Skin of body (tissue), 3 donors: ENCODE measurements at places on chromosomes 11 and 22.
A peak's percentile ranks its signal among the peaks of the same experiment; 100 is the strongest.

GRCh38 chr11:6468712-6469495, 4.8 kb downstream of the TRIM3 start:
- DNase-seq, result peak; percentile 63

DNA sequence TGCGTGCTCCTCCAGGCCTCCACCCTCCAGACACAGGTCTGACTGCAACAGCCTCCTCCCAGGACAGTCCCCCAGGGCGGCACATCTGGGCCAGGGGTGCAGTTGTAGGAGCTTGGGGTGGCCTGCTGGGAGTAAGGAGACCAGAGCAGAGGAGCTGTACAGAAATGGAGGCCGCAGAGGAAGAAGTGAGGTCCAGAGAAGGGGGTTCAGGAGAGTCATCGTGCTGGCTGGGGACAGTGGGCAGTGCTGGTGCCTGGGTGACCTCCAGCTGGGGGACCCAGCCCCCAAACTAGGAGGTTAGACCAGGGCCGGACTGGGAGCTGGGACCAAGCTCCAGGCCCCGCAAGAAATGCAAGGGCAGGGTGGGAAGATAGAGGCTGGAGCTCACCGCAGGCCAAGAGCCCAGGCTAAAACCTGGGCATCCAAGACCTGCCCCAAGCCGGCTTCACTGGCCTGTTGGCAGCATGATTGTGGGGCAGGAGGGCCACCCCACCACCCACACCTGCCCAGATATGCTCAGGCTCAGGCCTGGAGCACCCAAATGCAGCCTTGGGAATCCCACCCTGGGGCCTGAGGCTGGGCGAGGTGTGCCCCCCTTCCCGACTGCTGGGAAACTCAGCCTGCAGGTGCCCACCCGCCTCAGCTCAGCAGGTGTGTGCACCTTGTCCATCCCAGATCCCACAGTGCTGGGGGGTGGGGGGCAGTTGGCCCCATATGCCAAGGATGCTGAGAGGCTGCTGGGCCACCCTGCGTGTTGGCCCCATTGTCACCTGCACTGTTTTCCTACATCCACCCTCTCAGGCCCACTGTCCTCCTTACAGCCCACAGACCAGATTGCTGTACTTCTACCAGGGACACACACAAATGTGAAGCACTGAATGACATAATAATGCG, 96.9 kb downstream of the MORC2 start:
- no peak for DNase-seq

DNA sequence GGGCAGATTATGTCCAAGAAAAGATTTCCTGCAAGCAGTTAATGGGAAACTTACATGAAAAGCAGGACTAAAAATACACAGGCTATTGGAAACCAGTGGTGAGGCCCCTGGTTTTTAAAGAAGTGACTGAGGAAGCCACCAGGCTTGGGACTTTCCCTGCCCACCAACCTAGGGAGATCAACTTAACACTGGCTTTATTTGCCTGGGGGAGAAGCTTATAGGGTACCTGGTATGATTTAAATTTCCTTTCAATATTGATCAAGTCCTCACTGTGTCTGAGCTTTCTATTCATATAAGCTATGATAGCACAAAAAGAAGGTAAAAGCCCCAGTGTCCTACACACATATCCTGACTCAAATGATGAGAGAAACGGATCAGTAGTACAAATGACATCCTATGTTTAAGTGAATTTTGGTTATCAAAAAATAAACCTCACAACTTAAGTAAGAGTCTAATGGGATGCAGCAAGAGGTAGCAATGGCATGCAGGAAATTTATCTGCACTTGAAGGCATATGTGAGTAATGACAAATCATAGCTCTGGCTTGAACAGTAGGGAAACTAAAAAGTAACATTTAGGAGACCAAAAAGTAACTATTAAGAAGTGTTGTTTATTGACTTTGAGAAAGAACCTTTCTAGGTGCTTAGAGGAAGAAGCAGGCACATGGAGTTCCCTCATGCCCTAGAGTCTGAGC, 85.3 kb downstream of the GAB2 start:
- no peak for DNase-seq

DNA sequence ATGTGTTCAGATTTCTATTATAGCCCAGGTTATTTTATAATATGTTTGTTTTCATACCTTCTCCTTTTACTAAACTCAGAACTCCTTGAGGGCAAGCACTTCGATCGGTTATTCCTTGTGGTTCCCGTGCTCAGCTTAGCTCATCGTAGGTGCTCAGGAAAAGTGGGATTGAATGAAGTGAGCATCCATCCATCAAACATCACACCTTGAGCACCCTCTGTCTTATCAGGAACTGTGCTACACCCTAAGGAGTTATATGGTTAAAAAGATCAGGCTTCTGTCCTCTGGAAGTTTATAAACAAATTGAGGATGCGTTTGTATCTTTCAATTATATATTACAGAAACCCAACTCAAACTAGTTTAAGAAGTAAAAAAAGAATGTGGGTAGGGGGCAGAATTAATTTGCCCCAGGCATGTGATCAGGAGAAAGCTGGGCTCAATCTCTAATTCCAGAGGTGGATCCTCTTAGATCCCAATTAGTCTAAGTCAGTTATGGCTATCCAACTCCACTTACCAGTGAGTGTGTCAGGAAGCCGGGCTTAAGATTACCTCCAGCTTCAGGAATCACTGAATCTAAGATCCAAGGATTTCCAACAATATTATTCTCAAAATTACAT, 59.9 kb upstream of the RRAS2 start:
- no peak for DNase-seq

DNA sequence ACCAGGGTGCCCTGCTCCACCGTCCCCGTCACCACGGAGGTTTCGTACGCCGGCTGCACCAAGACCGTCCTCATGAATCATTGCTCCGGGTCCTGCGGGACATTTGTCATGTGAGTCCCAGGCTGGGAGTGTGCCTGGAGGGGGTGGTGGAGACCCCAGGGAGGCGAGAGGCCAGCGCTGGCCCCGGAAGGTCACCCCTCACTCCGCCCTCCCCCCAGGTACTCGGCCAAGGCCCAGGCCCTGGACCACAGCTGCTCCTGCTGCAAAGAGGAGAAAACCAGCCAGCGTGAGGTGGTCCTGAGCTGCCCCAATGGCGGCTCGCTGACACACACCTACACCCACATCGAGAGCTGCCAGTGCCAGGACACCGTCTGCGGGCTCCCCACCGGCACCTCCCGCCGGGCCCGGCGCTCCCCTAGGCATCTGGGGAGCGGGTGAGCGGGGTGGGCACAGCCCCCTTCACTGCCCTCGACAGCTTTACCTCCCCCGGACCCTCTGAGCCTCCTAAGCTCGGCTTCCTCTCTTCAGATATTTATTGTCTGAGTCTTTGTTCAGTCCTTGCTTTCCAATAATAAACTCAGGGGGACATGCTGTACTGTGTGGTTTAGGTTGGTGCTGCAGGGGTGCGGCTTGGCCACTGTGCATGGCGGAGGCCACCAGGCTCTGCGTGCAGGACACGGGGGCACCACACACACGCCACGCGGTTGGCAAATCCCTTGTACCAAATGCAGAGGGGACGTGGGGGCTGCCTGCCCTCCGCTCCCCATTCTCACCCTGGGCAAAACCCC, 35.4 kb downstream of the MUC2 start:
- no peak for DNase-seq

- DNase-seq, result no peak
Measured at GRCh38 chr11:63614136-63614671, at the start of gene PLAAT3. Gene PLAAT3, minus strand, starts transcription at chr11:63614433. Its CDS starts 419 bp downstream, at chr11:63614014.

DNA sequence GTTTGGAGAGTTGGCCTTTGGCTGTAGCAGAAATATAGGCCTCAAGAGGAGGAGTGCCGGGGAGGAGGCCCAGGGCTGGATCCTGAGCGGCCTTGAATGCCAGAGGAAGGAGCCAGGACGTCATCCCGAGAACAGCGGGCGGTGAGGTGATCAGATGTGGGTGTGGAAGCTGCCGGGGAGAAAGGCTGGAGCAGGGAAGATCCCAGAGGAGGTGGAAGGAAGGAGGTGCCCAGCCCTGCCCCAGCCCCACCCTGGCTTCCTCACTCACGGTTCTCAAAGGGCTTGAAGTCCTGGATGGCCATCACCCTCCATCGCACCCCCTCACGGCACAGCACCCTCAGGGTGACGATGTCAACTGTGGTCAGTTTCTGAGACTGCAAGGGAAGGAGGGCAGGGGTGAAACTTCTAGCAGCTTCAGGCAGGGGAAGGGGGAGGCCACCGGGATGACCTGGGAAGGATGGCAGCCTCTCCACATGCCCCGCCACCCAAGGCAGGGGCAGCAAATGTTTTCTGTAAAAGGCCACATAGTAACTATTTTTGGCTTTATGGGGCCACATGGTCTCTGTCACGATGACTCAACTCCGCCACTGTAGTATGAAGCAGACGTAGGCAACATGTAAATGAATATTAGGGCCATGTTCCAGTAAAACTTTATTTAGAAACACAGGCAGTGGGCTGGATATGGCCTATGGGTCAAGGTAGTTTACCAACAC, 10.7 kb downstream of the IL2RB start:
- no peak for DNase-seq

DNA sequence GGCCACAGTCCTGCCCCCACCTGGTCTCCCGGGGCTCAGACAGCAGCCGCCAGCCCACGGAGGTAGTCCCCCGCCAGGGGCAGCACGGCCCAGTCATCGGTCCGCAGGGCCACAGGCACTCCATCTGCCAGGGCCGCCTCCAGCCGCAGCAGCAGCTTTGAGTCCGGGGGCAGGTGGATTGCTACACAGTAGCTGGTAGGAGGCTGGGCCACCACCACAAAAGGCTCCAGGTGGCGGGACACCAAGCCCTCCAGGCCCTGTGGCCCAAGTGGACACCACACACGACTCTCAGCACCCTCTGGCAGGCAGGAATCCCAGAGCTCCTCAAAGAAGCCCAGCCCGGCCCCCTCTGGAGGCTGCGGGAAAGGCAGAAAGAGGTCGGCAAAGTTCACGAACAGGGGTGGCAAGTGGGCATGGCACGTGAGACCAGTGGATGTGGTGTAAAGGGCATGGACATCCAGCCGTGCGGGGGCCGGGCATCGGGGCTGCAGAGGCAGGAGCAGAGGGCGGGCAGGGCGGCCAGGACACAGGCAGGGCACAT, 2.9 kb downstream of the AP5B1 start:
- no peak for DNase-seq

DNA sequence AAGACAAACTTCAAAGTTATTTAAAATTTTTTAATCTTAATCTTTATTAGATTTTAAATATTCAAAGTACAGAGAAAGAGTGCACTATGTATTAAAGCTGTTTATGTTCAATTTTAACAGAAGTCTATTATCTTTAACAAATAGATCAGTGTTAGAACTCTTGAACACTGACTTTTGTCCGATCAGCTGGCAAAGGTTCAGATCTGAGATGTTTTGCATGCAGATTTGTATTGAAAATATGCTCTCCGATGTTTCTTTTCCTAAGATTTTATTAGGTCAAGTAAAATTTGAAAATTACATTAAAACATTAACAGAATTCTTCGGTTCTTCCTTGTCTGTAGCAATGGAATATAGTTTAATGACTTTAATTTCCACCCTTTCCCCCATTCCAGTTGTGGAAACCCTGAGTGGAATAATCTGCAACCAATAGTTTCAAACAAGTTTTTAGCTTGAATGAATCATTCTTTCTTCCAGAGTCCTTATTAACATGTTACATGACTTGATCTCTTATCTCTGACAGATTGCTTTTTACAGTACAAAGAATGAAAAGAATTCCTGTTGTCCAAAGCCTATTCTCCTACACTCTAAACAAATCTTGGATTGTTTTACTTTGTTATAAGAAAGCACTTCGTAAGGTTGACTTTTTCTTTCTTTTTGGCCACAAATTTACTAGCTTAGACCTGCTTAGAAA, 11.4 kb upstream of the TCP11L1 start:
- no peak for DNase-seq

- no peak for DNase-seq
Measured at GRCh38 chr22:23696326-23696851, 5.6 kb downstream of the RGL4 start.

- DNase-seq, result no peak
Measured at GRCh38 chr11:83682611-83682973, 396.4 kb upstream of the CCDC90B start.

GRCh38 chr11:106644824-106645223, 373.5 kb downstream of the GUCY1A2 start:
- DNase-seq, result no peak

DNA sequence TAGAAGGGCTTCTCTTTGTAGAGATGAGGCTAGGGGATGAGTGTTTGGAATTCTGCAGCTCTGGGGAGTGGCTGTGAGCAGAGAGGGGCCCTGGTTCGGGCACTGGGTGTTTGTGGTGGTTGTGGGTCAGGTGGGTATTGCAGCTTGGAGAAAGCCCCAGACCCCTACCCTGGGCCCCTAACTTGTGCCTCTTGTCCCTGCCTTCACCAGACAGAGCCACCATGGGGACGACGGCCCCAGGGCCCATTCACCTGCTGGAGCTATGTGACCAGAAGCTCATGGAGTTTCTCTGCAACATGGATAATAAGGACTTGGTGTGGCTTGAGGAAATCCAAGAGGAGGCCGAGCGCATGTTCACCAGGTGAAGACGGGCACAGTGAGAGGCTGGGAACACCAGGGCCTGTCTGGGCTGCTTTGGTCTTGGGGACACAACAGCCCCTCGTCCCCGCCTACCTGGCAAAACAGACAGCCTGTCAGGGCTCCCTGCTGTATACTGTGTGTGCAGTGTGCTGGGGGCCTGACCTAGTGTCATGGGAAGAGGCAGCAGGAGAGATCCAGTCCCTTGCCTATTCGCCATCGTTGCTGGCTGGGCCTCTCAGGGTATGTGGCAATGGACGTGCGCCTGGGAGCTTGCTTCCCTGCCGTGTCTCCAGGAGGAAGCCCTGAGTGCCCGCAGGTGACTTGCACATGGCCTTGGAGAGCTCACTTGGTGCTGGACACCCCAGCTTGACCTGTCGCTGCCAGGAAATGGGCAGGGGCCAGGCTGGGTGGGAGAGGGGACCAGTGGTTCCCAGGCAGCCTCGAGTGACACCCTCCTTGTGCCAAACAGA, 4.3 kb downstream of the INCENP start:
- no peak for DNase-seq

- no peak for DNase-seq
Measured at GRCh38 chr22:33825761-33826160, 94.5 kb downstream of the LARGE1 start.

- DNase-seq, result no peak
Measured at GRCh38 chr22:50171319-50171964, 911 bp downstream of the PANX2 start.

DNA sequence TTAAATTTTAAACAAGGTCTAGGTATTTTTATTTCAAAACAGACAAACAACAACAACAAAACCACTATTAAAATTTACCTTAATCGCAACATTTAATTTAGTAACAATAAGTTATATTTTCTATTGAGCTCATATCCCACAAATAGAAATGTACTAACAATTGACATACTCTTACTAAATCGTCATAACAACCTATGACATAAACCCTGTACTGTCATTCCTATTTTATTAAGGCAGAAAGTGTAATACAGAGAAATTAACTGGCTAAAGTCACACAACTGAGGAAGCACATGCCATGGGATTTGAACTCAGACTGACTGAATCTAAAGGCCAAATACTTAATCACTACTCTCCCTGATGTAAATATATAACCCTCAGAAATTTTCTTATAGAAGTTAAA, 3.0 kb downstream of the KIF18A start:
- DNase-seq, result no peak

- DNase-seq, result no peak
Measured at GRCh38 chr22:23526596-23527316, 53.3 kb downstream of the IGLL1 start.
